Ecto neural progenitor cell (in vitro differentiated cells): ENCODE measurements at places on chromosomes 1 and 21.

GRCh38 chr1:91221017-91221416 is 183.6 kb downstream of the HFM1 start:
- no peak for DNase-seq

- no peak for DNase-seq
Observed at GRCh38 chr1:25056536-25056935, 126.5 kb upstream of the RUNX3 start.

DNA sequence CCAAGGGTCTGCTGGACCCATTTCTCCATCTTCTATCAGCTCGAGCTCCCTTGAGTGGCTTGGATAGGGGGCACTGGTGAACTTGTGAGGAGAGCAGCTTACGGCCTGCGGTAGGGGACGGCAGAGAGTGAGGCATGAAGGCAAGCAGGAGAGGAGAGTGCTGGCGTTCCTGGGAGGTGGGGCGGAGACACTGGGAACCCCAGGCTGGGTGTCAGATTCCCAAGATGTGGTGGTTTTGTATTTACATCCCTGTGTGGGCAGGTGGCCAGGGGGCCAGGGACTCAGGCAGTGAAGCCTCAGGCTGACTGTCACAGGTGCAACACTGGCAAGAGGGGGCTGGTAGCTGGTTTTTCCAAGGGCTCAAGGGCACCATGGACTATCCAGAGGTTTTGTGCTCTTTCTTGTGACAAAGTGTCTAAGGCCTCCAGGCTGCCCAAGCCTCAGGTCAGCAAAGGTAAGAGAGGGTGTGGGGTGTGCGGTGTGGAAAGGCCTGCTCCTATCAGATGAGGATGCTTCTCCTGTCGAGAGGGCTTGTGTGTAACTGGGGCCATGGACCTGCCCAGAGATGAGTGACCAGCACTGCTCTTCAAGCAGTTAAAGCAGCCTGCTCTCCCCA is 45.1 kb upstream of the ROR1 start:
- DNase-seq, result no peak

DNA sequence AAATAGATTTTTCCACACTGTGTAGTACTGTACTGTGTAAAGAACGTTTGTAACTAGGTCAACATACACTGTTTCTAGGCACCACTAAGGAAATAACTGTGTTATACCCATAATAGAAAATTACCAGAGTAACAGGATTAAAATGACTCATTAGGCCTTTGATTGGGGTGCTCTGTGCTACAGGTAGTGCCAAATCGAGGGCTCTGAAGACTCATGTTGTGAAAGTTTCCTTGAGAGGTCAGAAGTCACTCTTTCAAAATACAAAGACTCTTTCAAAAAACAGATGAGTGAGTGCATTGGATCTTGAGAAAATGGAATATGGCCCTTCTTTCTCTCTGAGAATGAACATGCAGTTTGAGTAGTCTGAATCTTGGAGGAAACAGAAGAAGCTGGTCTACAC is 143.0 kb downstream of the MRPL39 start:
- DNase-seq, result no peak

- no peak for DNase-seq
Observed at GRCh38 chr1:47180603-47181094, 9.2 kb downstream of the PDZK1IP1 start.

- DNase-seq, result no peak
Observed at GRCh38 chr21:25857308-25858074, 122.7 kb downstream of the GABPA start.

DNA sequence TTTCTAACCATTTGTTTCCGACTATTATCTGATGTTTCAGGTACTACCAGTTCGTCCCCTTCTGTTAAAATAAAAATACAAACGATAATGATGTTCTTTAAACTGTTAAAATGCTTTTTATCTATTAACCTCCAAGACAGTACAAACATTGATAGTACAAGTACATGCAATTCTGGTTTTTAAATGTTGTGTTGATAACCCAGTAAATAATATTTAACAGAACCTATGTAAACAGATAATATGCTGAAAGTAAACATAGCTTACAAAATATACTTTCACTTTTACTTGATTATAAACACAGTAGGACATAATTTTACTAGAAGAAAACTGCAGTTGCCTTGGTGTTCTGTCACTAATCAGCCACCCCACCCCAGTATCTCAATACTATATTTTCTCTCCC is 76.9 kb downstream of the COQ8A start:
- no peak for DNase-seq

DNA sequence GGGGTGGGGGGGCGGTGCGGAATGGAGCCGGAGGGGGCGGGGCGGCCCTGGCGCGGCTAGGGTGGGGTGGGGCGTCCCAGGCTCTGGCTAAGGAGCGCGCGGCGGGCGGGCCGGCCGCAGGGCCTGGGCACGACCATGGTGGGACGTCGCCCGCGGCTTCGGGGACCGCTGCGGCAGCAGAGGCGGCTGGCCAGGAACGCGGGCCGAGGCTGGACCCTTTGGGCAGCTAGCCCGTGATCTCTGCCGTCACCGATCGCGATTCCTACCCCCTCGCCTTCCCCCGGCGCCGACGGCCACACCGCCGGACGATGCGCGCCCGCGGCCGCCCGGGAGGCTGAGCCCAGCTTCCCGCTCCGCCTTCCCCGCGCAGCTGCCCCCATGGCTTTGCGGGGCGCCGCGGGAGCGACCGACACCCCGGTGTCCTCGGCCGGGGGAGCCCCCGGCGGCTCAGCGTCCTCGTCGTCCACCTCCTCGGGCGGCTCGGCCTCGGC is at the start of gene MAP3K21:
Gene MAP3K21 (plus strand): TSS at position 74 of the 491 bp plus-strand sequence. CDS start 305 bp downstream, at position 379.
- DNase-seq, result no peak

- DNase-seq, result no peak
Observed at GRCh38 chr21:29557200-29557599, 258.5 kb downstream of the BACH1 start.

DNA sequence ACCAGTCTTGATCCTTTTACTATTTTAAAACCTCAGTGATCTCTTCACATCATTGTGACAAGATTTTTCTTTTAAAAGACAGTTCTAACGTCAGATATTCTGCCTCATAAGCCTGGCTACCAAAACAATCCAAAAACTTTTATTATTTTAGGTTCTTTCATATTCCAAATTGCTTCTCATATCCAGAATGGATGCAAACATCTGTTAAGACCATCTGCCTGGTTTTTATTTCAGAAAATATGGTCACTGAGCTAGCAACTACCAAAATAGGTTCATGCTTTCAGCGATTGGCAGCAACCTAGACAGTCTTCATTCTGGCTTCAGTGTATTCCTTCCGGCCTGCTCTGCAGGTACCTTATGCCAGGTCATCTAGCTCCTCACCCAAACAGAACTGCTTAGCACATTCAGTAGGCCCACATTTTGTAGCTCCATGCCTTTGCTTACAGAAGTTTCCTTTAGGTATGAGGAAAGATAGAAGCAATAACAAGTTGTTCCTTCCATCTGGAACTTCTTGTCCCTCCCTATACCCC is 59.0 kb upstream of the CACYBP start:
- no peak for DNase-seq

DNA sequence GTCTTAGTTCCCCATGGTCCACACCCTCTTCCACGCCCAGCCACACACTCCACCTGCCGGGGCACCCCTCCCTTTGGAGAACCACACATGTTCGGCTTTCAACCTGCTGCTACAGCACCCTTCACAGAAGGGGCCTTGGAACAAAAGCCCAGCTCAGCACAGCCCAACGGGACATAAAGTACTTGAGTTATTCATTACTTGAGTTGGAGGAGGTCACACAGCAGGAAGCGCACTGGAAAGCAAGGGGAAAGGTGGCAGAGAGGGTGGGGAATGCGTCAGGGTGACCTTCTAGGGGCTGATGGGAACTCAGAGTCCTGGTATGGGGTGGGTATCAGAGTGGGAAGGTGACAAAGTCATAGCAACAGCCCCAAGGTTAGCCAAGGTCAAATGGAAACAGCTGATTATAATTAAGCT is 3.0 kb upstream of the ATP1B1 start:
- DNase-seq, result no peak

DNA sequence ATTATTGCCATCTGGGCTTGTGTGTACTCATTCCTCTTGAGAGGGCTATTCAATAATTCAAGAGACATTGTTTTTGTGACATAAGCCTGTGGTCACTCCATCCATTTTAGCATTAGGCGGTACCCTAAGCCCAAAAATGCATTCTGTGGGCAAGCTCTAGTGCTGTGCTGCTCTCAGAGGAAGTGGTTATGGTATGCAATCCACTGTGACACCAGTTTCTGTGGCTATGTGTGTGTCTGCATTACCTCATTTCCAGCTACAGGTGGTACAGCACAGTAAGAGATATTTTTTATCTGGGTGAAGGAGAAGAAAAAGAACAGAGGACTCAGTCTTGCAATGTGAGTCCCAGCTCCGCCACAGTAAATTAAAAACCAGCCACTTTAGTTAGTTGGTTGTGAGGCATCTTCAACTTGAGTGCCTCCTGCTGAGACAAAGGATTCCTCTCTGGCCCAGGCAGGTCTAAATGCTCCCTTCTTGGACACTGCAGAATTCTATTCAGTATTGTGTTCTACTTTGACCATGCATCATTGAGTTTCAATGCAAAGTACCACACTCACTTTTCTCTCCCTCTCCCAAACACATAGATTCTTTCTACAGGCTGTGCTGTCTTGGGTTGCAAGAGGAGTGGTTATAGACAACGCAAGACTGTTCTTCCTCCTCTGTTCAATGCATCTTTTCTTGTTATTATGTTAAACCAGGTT is 777.8 kb upstream of the BRINP3 start:
- DNase-seq, result no peak

GRCh38 chr1:3074297-3074741 is 5.3 kb downstream of the PRDM16 start:
- no peak for DNase-seq

DNA sequence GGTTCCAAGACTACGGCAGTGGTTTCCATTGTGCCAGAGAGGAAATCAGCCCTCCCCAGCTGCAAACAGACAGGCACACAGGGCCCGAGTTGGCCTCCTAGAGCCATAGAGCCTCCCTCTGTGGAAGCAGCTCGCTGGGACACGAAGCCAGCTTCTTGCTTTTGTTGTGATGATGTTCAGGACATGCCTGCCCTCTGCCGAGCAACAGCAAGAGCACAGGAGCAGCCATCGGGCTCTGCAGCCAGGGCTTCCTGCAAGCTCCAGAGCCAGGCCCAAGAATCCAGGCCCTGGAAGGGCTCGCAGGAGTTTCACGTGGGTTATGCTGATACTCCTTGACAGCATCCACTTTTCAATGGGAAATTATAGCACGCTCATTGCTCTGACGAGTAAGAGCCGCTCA is 18.5 kb downstream of the NPHP4 start:
- DNase-seq, result no peak

GRCh38 chr1:13583595-13583965 is at the start of gene PDPN:
Gene PDPN, plus strand, starts transcription at chr1:13583832. Its CDS starts 202 bp downstream, at chr1:13584034.
- DNase-seq, result peak; percentile 87

- DNase-seq, result no peak
Observed at GRCh38 chr1:193181985-193182384, 4.4 kb downstream of the B3GALT2 start.

DNA sequence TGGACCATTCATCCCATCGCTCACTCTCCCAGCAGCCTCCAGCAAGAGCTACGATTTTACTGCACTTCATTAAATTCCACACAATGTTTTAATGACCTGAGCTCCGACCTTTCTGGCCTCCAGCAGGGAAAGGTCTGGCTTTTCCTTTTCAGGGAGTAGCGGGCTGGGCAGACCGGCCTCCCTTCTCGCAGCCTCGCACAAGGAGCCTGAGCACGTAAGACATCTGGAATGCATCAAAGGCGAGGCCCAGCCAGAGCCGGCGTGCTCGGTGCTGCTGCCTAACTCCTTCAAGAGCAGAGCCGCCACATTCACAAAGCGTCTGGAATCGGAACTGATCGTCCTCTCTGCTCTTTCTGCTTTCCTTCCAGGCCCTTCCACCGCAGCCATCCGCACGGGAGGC is 32.5 kb upstream of the FHAD1 start:
- DNase-seq, result peak; percentile 86

GRCh38 chr21:40372506-40372905 is 474.5 kb downstream of the DSCAM start:
- no peak for DNase-seq

GRCh38 chr1:69643266-69643665 is 75.5 kb downstream of the LRRC7 start:
- no peak for DNase-seq

GRCh38 chr21:23811805-23812204 is 1795.5 kb downstream of the MRPL39 start:
- DNase-seq, result no peak

GRCh38 chr1:172811694-172812093 is 152.8 kb downstream of the FASLG start:
- no peak for DNase-seq

DNA sequence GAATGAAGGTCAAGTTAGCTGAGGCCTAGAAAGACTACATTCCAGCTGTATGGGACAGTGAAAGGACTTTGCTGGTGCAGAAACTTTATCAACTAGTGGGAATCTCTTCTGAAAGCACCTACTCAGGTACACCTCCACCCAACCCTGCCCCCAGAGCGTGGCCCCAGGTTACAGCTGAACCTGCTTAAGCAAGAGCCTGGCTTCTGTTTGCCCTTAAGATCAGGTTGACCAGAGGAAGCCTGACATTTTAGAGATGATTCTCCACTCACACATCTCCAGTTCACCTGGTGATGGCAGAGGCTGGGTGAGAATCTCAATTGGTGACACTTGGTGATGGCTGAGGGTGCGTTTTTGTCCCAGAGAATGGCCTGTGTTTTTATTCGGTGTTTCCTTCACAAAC is 24.0 kb downstream of the ELAPOR1 start:
- no peak for DNase-seq

DNA sequence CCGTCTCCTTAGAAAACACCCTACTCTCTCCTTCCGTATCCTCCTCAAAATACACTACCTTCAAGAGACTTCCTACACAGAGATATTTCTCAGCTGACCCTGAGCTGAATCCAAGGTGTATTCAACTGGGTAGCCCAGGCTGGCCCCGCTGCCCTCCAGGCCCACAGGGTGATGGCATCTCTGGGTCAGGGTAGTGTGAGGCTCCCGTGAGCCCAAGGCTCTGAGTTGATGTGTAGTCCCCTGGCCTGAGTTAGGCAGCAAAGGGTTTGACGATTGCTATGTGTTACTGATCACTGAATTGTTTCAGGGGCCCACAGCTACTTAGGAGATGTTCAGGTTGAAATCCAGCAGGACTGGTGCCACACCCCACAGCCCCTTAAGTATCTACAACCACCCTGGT is 6.7 kb downstream of the INAVA start:
- DNase-seq, result no peak

DNA sequence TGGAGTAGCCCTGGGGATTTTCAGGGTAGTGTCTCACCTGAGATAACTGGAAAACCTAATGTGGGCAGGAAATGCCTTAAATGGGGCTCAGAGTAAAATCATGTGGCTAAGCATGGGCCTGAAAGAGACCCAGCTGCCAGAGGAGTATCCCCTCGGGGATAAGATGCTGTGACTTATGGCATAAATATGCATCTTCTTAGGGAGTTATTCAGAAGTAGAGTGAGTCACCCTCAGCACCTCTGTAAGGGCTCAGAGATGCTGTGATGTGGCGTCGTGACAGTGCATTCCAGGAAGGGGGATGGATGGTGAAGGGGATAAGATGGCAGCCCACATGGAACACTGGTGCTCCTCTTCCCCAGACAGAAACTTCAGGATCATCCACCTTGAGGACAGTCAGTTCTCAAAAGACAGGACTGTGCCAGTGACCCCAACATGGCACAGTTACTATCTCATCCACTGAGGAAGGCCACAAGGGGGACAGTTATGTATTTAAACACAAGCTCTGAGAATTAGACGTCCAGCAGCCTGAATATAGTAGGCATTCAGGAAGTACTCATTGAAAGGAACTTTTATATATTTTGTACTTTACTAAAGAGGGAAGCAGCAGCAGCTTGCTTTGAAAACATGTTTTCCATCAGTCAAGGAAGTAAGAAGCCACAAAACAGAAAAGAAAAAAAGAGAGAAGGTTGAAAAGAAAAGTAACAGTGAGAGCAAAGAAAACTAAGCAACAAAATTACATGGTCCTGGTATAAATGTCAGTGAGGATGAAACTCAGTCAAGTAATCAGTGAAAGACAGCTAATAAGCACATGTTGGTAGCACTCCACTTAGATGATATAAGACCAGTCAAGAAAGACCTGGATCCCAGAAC is 8.3 kb downstream of the IL24 start:
- no peak for DNase-seq
